ENCODE measurements at places on chromosomes 7 and 10.
A peak's percentile ranks its signal among the peaks of the same experiment; 100 is the strongest.

GRCh38 chr7:119397156-119397555, 875.8 kb upstream of the KCND2 start:
- no peak for DNase-seq

- no peak for DNase-seq
These were observed 29.0 kb downstream of the CPXM2 start for GRCh38 chr10:123862421-123863182.

GRCh38 chr10:96683710-96684109, 36.6 kb downstream of the PIK3AP1 start:
- no peak for DNase-seq

DNA sequence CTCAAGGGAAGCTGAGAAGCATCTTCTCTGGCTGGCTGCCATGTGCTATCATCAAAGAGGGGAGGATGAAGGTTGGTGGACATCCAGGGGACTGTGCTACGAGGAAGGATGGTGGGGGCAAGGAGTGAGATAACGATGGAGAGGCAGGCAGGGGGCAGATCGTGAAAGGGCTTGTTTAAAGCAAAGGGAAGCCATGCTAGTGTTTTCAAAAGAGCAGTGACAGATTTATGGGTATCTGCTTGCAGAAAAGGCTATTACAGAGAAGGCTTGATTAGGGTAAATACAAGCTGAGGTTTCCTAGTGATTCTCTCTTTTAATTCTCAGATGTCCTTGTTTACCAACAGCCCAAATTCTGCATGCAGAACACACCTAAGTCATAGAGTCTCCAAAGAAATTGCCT, 88.9 kb upstream of the MKX start:
- DNase-seq: no peak

DNA sequence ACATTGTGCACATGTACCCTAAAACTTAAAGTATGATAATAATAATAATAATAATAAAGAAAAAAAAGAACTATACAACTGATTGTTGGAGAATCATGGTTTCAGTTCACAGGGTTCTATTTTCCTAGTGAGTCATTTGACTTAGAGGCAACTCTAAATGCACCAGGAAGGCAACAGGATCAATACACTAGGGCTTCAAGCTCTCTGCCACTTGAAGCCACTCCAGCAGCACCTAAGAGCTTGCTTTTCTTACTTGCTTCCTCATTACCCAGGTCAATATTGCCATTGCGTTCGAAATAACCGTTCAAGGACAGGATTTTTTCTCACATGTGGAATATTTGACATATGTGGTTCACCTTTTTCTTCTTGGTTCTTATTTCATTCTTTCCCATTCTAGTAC, 189.7 kb downstream of the GRM3 start:
- DNase-seq: no peak

DNA sequence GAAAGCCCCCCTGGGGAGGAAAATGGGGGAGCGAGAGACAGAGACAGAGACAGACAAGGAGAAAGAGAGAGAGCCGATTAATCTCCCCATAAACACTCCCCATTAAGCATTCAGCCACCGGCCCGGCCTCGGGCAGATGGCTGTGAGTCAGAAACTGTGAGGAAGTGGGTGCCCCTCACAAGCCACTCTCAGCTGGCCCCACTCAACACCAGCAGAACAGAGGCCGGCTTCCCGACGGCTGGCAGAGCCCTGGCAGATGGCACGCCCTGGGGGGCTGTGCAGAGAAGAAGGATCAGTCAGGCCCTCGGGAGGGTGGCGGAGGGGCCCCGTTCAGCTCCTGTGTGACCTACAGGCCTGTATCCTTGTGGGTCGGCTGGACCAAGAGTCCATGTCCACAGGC, 41.2 kb downstream of the CAMK2B start:
- no peak for DNase-seq

DNA sequence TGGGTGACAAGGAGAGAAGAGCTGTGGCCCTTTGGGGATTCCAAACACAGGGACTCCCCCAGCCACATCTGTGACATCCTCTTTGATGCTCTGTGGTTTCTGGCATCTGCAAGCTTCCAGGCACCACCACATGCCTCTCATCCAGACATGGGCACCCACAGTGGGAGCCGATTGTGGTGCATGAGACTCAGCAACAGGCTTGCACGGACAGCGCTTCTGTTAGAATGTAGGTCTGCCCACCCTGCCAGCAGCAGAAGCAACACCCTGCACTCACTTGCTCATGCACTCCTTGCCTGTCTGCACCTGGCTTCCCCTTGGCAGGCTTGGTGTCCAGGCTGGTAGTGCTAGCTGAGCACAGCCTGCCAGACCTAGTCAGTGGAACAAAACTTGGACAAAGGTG, 735.0 kb upstream of the ZWINT start:
- no peak for DNase-seq

DNA sequence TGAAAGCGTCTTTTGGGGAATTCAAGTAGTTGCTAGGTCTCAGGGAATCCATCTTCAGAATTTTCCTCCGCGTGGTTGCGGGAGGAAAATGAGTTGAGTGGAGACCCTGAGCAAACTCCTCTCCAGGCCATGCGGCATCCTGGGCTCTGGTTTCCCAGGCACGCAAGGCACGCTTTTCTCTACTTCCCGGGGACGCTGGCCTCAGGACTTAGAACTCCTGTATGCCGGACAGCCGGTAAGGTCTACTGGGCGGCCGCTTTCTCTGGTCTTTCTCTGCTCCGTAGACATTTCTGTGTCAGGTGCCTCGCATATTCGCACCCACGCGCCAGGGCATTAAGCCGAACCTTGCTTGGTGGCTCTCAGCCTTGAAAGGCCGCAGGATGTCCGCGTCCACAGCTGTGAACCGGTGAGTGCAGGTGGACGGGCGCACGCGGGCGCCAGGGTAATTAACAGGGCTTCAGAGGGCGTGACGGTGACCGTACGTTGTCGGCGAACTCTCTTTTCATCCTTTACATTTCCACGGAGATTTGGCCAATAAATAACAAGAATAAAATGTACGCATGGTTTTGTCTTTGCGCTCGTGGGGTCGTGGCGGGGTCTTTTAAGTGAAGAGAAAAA, 992 bp upstream of the RBM20 start:
- no peak for DNase-seq

DNA sequence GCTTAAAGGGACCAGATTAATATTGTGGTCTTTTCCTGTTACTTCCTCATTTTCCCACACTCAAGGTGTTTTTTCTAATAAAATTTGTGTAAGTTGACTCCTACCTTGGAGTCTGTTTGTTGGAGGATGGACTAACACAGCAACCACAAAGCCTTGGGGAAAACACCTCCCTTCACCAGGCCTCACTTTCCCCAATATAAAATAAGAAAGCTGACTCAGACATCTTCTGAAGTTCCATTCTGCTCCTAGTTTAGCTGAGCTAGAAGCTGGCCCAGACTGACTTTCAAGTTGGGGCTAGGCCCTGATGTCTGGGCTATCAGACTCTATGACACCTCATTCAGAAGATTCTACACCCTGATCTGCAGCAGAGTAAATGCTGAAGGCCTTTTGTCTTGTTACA, 73.0 kb upstream of the ADRB1 start:
- no peak for DNase-seq

DNA sequence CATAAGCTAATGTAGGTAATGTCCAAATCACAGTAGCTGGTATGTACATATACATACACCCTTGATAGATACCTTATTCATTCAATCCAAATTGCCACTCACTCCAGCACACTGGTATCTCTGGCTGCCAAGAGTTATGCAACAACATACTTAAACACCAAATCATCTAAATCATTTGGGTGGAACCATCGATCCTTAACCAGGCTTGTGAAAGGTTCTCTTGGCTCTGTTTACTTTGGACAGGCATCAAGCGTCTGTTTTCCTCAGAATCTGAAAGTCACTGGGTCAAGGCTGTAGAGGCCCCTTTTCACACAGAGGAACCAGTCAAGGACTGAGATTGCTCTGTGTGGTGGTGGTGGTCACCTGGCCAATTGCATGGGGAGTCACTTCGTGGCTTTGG, 24.6 kb downstream of the JAZF1 start:
- DNase-seq: no peak

GRCh38 chr7:137717811-137718271, 128.9 kb downstream of the DGKI start:
- no peak for DNase-seq

DNA sequence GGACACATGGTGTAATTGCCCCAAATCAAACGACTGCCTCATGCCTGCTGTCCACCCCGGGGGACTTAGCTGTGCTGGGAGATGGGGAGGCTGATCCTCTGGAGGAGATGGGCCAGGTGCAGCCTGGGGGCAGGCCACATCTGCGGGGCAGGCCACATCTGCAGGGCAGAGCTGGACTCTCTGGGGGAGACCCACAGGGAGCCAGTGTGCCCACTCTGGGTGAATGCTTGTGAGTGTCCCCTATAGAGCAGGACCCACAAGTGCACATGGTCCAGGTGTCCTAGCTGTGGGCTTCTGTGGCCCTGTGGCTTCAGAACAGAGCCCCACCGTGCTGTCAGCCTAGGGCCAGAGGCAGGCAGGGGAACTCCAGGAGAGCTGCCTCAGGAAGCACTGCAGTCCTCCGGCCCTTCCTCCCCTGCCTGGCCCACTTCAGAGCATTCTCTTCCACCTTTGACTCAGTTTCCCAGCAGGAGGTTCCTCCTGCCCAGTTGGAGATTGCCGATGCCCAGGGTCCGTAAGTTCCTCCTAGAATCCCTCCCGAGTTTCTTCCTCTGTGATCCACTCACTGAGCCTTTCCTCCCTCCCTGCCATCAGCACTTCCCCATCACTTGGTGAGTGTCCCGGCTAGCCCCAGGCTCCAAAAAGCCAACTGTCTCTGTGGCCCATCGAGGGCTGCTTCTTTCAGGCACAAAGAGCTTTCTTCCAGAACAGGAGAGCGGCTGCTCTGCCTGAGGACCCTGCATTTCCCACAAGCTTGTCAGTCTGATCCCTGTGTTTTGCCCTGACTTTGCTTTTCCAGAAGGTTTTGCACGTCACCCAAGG, 50.3 kb downstream of the ADCYAP1R1 start:
- no peak for DNase-seq

DNA sequence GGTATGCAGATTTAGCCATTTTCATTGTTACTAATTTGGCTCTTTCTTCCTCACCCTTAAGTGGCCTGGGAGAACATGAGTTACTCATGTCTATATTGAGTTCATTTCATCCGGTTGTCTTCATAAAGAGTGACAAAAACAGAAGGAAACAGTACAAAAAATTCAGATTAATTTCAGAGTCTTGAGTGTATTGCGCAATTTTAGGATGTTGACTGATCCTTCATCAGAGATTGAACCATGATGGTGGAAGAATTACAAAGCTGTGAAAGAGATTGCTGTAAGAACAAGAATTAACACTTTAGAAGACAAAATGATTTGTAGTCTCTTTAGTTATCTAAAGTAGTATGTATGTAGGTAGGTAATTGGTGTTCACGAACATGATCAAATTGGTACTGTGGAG, 194.0 kb upstream of the PPP1R3A start:
- no peak for DNase-seq

DNA sequence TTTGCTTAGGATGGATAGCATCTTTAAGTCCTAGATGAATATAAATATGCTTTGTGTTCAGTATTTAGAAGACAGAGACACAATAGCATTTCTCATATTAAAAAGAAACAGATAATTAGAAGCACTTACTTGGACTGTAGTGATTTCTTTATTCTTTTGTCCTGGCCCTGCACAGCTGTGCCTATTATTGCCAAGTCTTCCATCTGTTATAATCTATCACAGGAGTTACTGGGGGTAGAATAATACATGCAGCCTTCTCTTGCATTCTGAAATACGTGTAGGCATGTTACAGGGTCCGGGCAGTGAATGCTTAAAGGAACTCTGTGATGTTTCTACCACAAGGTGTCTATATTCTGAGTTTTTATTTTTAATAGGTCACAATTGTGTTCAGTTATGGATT, 461.5 kb upstream of the COBL start:
- DNase-seq: no peak

DNA sequence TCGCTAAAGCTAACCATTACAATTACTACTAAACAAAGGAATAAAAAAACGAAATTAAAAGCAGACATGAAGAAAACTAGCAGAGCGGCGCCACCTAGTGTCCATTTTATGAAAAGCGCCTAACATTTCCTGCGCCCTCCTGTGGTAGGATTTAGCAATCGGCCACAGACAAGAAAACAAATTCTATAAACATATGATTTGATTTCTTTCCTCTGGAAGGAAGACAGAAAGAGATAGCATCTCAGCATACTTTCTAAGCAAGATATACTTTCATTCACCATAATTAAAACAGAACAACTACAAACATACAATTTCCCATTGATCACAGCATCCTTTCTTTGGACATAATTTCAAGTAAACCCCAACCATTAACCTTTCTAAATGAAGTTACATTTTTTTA, 337.7 kb upstream of the NPVF start:
- peak; percentile 52 for DNase-seq

DNA sequence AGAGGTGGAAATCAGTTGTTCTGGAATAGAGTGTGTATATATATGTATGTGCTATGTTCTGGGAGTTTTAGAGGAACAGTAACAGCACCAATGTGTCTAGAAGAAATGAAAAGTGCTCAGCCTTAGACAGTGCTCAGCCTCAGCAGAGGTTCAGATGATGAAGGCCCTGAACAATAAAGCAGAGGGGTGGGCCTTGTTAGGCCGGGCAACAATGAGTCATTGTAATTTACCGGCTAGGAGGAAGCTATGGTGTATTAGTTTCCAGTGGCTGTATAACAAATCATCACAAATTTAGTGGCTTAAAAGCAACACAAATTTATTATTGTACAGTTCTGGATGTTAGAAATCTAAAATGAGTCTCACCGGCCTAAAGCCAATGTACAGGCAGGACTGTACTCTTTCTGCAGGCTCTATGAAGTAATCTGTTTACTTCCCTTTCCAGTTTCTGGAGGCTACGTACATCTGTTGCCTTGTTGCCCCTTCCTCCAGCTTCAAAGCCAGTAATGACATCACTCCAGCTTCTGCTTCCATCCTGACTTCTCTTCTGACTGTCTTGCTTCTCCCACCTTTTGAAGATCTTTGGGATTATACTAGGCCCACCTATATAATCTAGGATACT, 84.6 kb downstream of the CH25H start:
- DNase-seq: no peak

GRCh38 chr7:81051811-81052413, 133.1 kb upstream of the SEMA3C start:
- DNase-seq: no peak

GRCh38 chr10:8418631-8419030, 364.1 kb downstream of the GATA3 start:
- no peak for DNase-seq

DNA sequence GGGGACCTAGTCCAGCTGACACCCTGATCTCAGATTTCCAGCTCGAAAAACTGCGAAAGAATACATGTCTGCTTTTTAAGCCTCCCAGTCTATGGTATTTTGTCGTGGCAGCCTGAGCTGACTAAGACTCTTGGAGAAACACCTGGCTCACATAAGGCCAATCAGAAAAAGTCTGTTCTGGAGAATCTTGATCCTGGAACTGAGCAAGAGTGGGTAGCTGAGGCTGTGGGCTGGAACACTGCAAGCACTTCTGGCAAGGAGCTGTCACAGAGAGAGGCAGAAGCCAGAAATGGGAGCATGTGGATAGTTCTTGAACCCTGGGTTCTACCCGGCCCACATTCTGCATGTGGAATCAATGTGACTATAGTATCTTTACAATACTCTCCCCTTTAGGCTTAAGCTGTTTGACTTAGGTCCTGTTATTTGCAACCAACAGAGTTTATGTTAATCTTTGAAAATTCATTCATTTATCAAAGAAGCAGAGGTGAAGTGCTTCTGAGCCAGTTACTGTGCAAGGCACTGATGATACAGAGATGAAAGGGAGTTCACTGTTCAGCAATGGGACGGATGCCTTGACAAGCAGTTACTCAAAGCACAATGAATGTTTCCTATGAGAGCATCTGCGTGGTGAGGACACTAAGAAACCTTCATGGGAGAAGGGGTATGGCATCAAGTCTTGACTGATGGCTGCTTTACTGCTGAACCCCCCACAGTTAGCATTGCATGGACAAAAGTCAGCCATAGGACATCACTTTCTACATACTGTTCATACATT, 4.4 kb upstream of the C10orf90 start:
- no peak for DNase-seq

Data from activated naive CD4-positive, alpha-beta T cell (primary cell).